ENCODE measurements at places on chromosomes 5 and 9.

GRCh38 chr9:124520206-124520596, 13.0 kb upstream of the NR5A1 start:
- no peak for DNase-seq

- no peak for DNase-seq
These were observed 35.9 kb upstream of the ARSB start for GRCh38 chr5:79020861-79021561.

DNA sequence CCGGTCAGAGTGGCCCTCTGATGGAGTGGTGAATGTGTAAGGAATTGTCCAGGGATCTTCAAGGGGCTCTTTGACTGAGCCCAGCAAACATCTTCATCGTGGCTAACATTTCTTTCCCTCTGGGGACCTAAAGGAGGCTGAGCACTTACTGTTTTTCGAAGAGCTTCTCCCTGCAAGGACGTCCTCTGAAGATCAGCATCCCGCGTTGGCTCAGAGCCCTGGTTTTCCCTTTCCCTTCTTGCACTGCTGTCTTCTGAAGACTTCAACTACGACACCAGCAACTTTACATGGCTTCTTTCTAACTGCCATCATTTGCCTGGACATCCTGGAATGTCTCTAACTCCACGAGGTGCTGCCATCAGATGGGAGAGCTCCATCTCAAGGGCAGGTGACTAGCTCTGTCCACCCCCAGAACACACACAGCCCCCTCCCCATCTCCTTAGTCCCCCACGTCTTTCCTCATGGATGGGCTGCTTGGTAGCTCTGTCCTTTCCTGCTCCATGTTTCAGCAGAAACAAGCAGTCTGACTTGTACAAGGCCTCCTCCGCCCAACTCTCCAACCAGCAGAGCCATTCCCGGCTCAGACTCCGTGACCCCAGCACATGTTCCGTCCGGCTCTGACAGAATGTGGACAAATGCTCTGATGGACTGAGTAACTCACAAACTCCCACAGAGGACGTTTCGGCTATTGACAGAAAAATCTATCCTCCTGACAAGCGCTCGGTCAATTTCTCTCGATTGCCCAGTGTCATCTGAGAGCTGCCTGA, 17.1 kb downstream of the SHB start:
- DNase-seq = no peak

DNA sequence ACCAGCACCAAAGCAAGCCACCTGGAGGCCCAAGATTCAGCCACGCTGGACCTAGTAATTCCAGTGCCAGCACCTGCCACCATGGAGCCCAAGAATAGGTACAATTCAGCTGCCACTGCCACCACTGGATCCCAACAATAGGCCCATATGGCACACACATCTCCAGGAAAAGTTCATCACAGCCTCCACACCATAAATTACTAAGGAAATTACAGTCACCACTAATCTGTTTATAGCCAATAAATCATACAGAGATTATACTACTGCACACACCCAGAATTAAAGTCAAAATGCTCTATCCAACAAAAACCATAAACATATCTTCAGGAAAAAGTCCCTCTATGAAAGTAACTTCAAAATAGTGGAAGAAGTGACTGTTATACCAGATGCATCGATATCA, 242.8 kb downstream of the SPATA31D1 start:
- DNase-seq = no peak

DNA sequence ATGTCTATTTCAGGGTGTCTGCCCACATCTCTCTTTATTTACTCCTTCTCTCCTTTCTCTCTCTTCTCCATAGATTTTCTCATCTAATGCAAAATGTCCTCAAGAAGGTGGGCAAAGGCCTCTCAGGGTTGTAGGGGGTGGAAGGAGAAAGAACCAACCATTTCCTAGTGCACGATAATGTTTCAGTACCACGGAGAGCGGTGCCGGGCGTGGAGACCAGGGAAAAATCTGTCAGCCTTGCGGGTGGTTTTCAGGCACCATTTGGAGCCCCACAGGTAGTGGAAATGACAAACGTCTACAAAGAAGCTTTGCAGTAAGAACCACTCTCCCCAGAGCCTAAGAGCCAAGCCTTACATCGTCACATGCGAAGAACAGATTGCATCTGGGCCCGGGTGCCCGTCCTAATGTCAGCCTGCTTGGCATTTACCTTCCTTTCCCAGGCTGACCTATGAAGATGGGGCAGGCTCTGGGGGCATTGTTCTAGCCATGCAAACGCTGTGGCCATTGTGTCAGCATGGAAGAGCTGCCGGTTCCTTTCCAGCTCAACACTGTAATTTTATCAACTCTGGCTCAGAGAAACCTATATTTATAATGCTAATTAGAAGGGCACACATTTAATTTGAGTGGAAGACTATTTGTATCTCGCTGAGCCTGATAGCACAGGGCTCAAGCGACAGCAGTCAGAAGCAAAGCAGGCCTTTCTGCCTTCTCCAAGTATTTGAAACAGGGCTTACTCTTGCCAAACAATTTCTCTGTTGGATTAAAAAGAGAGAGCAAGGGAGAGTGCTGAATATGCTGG, 430.1 kb upstream of the WWC1 start:
- DNase-seq = no peak

- DNase-seq = no peak
These were observed 427.3 kb downstream of the ISL1 start for GRCh38 chr5:51810592-51810991.

DNA sequence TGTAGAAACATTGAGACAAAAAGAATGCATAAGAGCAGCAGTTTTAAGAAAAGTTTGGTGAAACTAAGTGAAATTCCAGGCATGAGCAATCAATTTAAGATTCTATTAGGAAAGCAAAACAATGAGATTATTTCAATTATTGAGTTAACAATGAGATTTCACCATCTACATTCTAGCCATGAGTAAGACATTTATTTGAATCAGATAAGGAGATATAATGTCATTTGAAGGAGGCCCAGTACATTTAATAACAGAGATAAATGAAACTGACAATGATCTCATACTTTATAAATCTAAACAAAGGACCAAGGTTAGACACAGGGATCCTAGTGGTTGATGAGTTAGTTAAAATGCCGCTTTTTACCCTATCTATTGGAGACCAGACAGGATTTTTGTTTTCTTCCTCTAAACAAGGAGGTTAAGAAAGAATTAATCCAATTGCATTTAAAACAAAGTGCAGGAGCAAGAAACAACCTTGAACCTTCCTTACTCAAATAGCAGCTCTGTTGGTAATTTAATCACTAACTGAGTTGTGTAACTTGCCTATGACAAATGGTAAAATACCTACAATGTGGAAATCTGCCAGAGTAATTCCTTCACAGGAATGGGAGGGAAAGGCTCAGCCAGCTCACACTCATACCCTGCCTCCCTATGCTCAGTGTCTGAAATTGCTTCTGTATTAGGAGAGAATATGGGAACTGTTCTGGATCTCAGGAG, 103.5 kb upstream of the NR3C1 start:
- no peak for DNase-seq

- no peak for DNase-seq
These were observed 1.1 kb upstream of the UBAP2 start for GRCh38 chr9:34049630-34050384.

- no peak for DNase-seq
These were observed 233.2 kb upstream of the PRDM9 start for GRCh38 chr5:23274171-23274570.

GRCh38 chr5:138148811-138149210, 9.6 kb upstream of the NME5 start:
- no peak for DNase-seq

GRCh38 chr5:171862624-171863023, 77.0 kb downstream of the SMIM23 start:
- no peak for DNase-seq

- no peak for DNase-seq
These were observed 87.3 kb upstream of the PPP1R2B start for GRCh38 chr5:156762771-156763170.

DNA sequence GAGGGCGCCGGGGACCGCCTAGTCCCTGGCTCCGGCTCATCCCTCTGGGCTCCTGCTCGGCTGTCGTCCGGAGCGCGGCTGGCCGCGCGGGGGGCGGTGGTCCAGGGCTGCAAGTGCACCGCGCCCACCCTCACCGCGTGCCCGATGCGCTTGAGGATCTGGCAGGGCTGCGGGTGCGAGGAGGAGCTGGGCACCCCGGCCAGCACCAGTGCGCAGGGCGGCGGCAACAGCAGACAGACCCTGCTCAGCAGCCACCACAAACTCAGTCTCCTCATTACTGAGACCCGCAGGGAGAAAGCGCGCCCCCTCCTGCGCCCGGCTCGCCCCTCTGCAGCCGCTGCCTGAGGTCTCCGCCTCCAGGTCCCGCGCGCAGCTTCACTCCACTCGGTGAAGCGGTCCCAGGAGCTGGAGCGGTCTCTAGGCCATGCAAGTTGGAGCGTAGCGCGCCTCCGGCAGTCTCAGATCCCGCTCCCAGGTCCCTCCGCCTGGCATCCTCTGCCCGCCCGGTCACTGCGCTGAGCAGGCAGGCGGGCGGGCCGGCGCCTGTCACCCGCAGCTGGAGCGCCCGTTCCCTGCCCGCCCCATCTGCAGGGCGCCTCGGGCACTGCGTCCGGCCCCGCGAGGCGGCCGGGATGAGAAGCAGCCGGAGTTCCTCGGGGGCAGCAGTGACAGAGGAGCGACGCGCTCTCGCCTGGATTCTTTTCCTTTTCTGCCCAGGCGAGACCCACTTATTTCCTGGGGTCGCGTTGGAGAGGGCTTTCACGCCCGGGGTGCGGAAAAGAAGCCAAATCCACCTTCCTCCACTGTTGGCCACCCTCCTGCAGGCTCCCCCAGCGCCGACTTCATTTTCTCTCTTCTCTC, 512 bp downstream of the GRIN3A start:
- DNase-seq = no peak

GRCh38 chr9:70020217-70020616, 23.4 kb upstream of the MAMDC2 start:
- no peak for DNase-seq

GRCh38 chr5:59525957-59526356, 367.6 kb downstream of the PDE4D start:
- no peak for DNase-seq

GRCh38 chr5:170863646-170864045, 1.8 kb downstream of the RANBP17 start:
- no peak for DNase-seq

GRCh38 chr9:113853333-113853732, 22.8 kb upstream of the ZNF618 start:
- DNase-seq = no peak

GRCh38 chr5:72925336-72926010, 30.4 kb upstream of the FCHO2 start:
- no peak for DNase-seq

GRCh38 chr5:54671681-54672080, 154.1 kb downstream of the SNX18 start:
- no peak for DNase-seq

- no peak for DNase-seq
These were observed 9.4 kb downstream of the POU5F2 start for GRCh38 chr5:93731987-93732386.

DNA sequence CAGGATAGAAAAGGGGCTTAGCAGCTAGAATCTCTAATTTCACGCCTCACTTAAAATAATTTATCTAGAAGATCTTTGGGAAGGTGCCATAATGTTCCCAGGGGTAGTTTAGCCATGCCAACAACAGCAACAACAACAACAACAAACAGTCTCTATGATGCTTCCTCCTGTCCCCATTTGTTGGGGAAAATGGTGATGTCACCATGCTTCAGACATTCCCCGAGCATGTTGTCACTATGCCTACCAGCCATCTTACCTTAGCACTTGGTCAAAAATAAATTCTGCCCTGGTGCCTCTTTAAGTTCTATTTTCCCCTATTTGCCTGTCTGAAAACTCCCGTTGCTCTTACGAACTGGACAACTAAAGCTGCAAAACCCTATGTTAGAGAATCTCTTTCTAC, 76.6 kb downstream of the KCNN2 start:
- DNase-seq = no peak

DNA sequence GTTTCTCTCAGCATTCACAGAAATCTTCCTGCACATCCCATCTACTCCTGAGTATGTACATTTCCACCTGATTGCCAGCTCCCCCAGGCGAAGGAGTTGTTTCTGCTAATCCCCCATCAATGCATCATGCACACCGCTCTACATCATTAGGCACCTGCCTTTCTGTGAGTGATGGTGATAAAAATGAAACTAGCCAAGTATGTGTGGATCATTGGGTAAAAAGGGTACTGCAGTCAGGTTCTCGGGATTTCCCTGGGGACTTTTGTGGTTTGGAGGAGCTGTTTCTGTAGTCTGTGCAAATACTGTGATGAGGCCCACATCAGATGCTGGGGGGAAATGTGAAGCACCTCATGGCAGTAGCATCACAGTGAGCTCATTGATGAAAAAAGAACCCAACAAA, 30.4 kb downstream of the CAMK4 start:
- DNase-seq = peak; percentile 43

GRCh38 chr5:71883742-71884103, 164.6 kb downstream of the CARTPT start:
- DNase-seq = no peak

GRCh38 chr5:108729242-108729615, 18.5 kb upstream of the FER start:
- DNase-seq = no peak

Measured in stimulated activated CD8-positive, alpha-beta memory T cell treated with anti-CD3 and anti-CD28 coated beads, Interleukin-4, amount 100 ng/mL, for 4 hours (primary cell).